ENCODE measurements at places on chromosomes 7 and 10. TPM values are rescaled to one million over a fixed set of nuclear protein-coding genes. Genes with fewer than 3 reads are reported as not detected.

STEAP1 gene
- 230 TPM for total RNA-seq

OPN4 gene
- not detected for total RNA-seq

HOGA1 gene
- total RNA-seq = 1.0 TPM

NUDT5 gene
- total RNA-seq = 32.6 TPM

PLEKHS1 gene
- 1.9 TPM for total RNA-seq

KIN gene
- total RNA-seq = 11.1 TPM

HTRA1 gene
- 61.8 TPM for total RNA-seq

AKR1C4 gene
- not detected for total RNA-seq

GRCh38 chr10:81886939-81887338 lies 11.9 kb downstream of the NRG3 start:
- no peak for DNase-seq

DNA sequence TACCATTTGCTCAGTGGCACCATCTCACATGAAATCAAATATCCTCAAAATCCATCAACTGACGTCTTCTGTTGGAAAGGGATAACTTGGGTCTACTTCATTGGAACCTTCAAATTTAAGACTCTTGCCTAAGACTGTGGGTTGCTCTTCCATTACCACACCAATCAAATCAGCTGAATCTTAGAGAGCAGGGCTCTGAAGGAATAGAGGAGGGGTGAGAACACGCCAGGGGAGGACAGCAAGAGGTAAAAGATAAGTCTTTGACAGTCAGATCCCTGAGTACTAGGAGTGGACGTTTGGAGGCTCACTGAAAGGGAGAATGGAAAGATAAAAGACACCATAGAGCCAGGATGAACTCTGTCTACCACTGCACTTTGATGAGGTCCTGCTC lies 107.5 kb downstream of the CCDC71L start:
- no peak for DNase-seq

DNA sequence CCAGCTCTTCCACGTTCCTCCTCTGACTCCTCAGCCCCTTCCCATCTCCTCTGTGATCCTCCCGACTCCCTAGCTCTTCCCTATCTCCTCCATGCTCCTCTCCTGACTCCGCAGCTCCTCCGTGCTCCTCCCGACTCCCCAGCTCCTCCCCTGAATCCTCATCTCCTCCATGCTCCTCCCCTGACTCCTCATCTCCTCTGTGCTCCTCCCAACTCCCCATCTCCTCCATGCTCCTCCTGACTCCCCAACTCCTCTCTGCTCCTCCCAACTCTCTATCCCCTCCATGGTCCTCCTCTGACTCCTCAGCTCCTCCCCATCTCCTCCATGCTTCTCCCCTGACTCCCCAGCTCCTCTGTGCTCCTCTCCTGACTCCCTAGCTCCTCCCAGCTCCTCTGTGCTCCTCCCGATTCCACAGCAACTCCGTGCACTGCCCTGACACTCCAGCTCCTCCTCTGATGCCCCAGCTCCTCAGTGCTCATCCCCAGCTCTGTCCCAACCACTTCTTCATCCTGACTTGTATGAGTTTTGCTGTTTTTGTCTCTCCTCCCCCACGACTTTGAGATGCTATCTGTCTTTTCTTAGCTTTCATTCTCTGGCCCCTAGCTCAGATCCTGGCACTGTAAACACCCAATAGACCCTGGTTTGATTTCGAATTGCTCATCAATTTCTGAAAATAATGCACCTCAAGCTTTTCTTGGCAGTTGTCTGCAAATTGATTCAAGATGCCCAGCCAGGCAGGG lies 38.3 kb downstream of the OAT start:
- no peak for DNase-seq

GRCh38 chr10:132232023-132232951 lies 45.5 kb downstream of the DPYSL4 start:
- no peak for DNase-seq

DNA sequence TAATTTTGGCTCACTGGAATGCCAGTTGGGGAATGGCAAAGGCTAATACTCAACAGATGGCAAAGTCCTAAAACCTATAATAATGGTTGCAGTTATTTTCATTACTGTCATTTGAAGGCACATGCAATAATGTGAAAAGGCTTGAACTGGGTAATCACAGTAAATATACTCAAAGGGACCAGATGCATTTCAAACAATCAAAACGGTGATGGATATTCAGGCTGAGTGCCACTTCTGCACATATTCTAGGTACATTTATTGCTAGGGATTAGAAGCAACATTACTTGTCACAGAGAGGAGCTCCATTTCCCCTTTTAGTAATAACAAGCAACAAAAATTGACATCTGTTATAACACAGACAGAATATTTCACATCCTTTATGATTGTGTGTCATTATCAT lies 171.8 kb downstream of the NXPH1 start:
- no peak for DNase-seq

- no peak for DNase-seq
These were observed 100.6 kb downstream of the MICU1 start for GRCh38 chr10:72525277-72525676.

- no peak for DNase-seq
These were observed 5.6 kb upstream of the SCART1 start for GRCh38 chr10:133448120-133448519.

DNA sequence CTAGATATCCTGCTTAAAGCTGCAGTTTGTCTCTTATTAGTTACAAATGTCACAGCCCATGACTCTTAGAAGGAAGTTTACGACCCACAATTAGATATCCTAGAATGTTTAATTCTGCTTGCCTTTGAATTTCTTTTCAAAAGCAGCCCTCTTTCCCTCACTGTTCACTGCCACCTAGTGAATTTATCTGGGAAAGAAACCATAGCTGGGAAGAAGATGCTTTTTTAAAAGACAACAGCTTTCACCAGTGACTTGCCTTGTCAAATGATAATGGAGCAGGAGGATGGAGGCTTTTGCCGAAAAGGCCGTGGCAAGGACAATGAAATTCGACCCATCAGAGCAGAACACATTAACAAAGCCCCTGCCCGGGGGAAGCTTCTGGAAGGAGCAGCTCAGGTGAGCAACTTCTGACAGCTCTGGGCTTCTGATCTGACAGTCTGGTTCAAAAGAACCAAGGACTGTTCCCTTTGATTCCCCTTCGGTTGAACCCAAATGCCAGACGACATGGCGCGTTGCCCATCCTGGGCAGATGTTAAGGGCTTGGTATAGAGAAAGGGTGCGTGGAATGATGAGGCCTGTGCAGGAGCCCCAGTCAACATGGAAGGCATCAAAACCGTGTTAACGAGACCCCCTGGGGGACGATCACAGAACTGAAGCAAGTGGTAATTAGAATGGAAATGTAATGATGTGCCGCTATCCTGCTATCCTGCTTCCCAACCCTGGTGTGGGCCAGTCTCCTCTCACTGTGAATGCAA lies 236.8 kb downstream of the FRMD4A start:
- no peak for DNase-seq

DNA sequence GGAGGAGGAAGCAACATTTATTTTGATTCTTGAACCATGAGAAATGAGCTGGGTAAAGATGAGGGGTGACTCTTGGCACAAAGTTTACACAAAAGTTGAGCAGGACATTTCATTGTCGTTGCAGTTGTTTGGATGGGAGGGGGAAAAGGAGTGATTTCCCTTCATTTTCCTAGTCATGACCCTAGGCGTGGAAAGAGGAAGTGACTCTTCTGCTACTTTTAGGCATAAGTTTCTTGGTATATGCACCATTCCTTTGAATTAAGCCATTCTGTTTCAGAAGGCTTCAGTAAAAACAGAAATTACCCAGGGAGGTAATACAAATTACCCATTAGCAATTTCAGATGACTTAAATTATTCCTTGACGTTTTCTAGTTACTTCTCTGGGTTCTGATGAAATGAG lies 113.9 kb upstream of the FAM171A1 start:
- DNase-seq = no peak

DNA sequence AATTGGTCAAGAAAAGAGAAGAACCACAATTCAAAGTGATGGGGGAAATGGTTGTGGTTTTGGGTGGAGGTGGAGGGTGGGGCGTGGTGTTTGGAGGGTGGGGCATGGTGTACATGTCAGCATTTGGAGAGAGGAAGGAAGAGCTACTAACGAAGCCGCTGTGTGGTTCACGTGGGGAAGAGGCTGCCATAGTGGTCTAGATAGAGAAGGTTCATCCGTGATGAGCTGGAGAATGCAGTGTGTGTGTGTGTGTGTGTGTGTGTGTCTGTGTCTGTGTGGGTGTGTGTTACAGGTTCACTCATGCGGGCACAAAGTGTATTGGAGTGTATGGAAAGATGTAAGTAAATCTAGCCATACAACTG lies 6.1 kb upstream of the VCL start:
- DNase-seq = no peak
